ENCODE measurements at places on chromosomes 13 and 19.
A peak's percentile ranks its signal among the peaks of the same experiment; 100 is the strongest.

GRCh38 chr19:33546656-33547055 is 25.1 kb upstream of the PEPD start:
- DNase-seq, result no peak

GRCh38 chr13:24267801-24268200 is 41.6 kb upstream of the C1QTNF9 start:
- DNase-seq, result no peak

GRCh38 chr19:49590971-49591730 is at the start of gene PRR12:
Gene PRR12 (plus strand): TSS chr19:49591182. CDS start chr19:49591655, 473 bp downstream.
- DNase-seq, result peak; percentile 85

GRCh38 chr19:1474011-1474764 is 4.8 kb downstream of the C19orf25 start:
- DNase-seq, result no peak

- DNase-seq, result no peak
These were observed 45.1 kb downstream of the GAS6 start for GRCh38 chr13:113818700-113819295.
